ENCODE measurements at places on chromosomes 5 and 9.
A peak's percentile ranks its signal among the peaks of the same experiment; 100 is the strongest.

DNA sequence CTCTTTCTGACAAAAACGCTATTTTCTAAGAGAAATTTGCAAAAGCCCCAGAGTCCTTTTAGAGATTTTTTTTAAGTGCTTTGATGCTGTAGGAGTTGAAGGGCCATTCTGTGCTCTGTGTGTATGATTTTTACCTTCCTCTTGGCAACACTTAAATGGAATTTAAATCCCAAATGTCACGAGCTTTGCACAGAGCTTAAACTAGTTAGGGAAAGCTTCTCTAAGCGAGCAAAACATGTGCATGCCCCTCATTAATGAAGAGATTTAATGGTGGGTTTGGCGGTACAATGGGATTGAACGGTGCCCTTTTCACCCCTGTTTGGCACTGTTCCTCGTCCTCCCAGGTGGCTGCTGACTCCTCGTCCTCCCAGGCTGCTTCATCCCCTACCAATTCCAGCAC lies 220.7 kb downstream of the DRD1 start:
- DNase-seq, result no peak

DNA sequence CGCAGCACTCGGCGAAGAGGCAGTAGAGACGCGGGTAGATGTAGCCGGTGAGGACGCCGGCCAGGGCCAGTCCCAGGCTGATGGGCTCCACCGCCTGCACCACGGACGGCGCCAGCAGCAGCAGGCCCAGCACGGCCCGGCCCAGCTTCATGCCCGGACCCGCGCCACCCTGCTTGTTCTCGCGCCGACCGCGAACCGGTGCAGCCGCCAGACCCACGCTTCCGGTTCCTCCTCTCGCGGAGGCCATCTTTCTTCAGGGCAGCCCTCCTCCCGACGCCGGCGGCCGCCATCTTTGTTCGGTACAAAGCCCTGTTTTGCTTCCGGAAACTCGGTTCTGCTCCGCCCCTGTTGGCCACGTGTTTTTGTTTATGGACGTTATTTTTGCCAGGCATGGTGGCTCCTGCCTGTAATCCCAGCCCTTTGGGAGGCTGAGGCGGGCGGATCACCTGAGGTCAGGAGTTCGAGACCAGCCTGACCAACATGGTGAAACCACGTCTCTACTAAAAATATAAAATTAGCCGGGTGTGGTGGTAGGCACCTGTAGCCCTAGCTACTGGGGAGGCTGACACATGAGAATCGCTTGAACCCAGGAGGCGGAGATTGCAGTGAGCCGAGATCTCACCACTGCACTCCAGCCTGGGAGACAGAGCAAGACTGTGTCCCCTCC lies at the start of gene TOR1A:
TOR1A (minus strand) TSS at position 202 of the 667 bp plus-strand sequence; CDS start at position 151, 51 bp downstream.
- DNase-seq, result peak; percentile 93

DNA sequence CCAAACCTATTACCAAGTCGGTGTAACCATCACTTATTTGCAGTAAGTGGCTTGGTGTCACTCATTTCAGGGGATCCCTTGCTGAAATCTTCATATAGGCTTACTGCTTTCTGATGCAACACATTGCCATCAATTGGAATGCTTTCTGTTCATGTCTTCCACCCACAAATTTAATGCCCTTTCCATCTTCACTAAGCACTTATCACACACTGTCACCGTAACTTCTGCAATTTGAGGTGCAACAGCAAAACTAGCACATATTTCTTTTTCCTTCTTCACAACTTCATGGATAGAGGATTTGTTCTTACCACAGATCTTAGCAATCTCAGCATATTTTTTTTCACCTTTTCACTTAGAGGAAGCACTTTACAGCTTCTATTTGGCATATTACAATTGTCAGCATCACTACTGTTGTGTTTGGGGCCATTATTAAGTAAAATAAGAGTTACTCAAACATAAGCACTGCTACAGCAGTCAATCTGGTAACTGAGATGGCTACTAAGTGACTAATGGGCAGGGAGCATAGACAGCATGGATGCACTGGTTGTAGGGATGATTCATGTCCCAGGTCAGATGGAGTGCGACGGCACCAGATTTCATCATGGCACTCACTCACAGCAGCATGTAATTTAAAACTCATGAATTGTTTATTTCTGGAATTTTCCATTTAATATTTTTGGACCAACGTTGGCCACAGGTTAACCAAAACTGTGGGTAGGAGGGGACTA lies 70.1 kb downstream of the PIP5K1B start:
- DNase-seq, result no peak

- DNase-seq, result no peak
These were observed 151.5 kb downstream of the RGS3 start for GRCh38 chr9:113614843-113615648.

DNA sequence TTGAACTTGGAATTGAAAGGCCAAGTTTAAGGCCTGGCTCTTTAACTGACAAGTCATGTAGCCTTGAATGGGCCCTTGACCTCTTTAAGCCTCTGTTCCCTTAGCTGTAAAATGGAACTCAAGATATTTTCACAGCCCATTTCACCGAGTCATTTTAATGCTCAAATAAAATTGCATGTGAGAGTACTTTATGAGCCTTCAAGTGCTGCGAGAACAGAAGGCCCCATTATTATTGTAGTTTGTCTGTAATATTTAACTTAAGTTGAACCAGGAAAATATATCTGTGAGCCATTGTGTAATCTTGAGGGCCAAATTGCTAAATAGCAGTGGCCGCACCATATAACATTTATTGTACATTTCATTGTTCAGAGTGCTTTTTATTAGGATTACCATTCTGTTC lies 249.9 kb downstream of the NTRK2 start:
- DNase-seq, result no peak

GRCh38 chr5:29697785-29698414 lies 1495.6 kb upstream of the CDH6 start:
- DNase-seq, result no peak

DNA sequence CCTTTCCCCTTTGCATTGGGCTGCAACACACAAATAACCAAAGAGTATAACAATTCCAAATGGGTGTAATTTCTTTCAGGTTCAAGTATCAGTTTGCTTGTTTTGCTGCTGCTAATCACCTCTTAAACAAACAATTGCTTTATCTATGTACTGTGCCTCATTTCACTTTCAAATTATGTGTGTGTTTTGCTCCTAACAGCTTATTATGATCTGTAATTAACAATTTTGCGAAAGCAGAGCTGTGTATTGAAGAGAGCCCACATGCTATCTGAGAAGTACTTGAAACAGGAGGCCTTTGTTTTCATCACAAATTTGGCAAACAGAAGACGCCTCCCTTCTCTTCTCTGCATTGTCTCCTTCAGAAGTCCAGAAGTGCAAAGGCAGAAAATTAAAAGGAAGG lies 312.0 kb downstream of the TLE1 start:
- no peak for DNase-seq

All from stimulated activated naive CD4-positive, alpha-beta T cell treated with Interleukin-2 at 50 U/mL for 16 hours (primary cell).